ENCODE measurements at places on chromosomes 3 and 15.

DNA sequence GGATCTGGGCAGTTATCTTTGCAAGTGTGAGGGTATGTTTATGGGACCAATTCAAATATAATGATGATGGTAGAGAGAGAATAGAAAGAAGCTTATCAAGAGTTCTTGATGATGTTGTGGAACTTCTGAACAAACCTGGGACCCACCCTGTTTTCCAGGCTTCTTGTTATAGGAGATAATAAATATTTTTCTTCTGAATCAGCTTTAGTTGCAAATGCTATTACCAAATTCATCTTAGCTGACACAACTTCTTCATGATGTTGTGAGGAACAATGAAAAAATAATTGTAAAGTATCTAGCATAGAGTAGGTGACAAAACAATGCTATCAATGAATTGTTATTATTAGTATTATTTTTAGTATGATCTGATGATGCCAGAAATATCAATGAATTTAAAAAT lies 43.5 kb upstream of the PTX3 start:
- no peak for DNase-seq

GRCh38 chr3:65146179-65146578 lies 458.4 kb upstream of the ADAMTS9 start:
- peak; percentile 34 for DNase-seq

GRCh38 chr15:27958911-27959578 lies 140.1 kb downstream of the OCA2 start:
- peak; percentile 67 for DNase-seq

GRCh38 chr3:98732286-98733052 lies 30.7 kb upstream of the ST3GAL6 start:
- DNase-seq, result peak; percentile 36

- DNase-seq, result peak; percentile 95
Measured at GRCh38 chr3:73603762-73604171, 21.0 kb downstream of the PDZRN3 start.

DNA sequence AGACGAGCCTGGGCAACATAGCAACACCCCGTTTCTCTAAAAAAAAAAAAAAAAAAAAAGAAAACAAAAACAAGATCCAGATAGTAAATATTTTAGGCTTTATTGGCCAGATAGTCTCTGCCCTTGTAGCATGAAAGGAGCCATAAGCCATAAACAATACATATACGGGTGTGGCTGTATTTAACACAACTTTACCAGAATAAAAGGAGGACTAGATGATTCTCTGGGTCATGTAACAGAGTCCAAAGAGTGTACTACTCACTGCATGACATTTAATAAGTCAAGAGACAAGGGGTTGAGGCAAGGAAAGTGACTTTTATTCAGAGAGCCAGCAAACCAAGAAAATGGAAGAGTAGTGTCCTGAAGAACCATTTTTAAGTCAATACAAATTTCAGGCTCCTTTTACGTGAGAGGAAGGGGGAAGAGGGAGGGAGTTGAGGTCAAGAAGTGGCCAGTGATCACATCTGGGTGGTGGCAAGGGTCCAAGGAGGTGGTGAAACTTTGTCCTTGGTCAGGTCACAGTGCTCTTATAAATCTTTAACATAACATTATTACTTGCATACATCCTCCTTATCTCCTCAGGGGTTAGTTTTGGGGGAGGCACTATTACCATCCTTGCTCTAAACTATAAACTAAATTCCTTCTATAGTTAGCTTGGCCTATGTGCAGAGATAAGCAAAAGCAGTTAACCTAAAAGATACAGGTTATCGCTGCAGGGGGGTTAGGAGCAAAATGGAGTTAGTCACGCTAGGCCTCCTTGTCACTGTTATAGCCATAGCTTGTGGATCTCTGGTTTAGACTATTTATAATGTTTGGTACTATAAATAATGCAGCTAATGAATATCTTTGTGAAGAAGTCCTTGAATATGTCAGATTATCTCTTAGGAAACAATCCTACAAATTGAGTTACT lies 46.1 kb downstream of the METTL6 start:
- DNase-seq, result no peak

DNA sequence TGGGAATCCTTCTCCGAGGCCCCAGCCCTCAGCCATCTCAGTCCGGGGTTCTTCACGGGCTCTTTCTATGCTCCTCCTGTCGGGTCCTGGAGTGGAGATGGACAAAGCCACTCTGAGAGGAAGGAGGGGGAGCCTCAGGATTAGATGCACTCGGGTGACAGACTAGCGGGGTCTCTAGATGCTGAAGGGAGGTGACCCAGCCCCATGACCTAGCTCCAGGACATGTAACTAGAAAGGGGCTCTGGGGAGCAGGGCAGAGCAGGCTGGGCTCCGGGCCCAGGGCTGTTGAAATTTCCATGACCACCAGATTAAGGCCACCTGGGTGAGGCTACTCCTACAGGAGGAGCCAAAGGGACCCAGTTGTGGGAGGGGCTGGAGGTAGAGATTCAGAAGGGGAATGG lies 14.8 kb upstream of the SKIC8 start:
- DNase-seq, result no peak

GRCh38 chr3:133463347-133463860 lies 63.5 kb downstream of the BFSP2 start:
- DNase-seq, result no peak

GRCh38 chr3:131081224-131081623 lies 54.5 kb downstream of the NEK11 start:
- DNase-seq, result no peak

GRCh38 chr15:48413304-48413703 lies 82.1 kb downstream of the DUT start:
- DNase-seq, result peak; percentile 78

- DNase-seq, result no peak
Measured at GRCh38 chr3:13879946-13880810, at the start of gene WNT7A. Gene WNT7A, minus strand, starts transcription at chr3:13880071. Its CDS starts 255 bp downstream, at chr3:13879816.

GRCh38 chr3:31132132-31132769 lies 237.8 kb upstream of the GADL1 start:
- peak; percentile 34 for DNase-seq

- peak; percentile 6 for DNase-seq
Measured at GRCh38 chr15:93614386-93615104, 525.5 kb upstream of the RGMA start.

- DNase-seq, result no peak
Measured at GRCh38 chr3:11636394-11636770, 7.3 kb downstream of the VGLL4 start.

DNA sequence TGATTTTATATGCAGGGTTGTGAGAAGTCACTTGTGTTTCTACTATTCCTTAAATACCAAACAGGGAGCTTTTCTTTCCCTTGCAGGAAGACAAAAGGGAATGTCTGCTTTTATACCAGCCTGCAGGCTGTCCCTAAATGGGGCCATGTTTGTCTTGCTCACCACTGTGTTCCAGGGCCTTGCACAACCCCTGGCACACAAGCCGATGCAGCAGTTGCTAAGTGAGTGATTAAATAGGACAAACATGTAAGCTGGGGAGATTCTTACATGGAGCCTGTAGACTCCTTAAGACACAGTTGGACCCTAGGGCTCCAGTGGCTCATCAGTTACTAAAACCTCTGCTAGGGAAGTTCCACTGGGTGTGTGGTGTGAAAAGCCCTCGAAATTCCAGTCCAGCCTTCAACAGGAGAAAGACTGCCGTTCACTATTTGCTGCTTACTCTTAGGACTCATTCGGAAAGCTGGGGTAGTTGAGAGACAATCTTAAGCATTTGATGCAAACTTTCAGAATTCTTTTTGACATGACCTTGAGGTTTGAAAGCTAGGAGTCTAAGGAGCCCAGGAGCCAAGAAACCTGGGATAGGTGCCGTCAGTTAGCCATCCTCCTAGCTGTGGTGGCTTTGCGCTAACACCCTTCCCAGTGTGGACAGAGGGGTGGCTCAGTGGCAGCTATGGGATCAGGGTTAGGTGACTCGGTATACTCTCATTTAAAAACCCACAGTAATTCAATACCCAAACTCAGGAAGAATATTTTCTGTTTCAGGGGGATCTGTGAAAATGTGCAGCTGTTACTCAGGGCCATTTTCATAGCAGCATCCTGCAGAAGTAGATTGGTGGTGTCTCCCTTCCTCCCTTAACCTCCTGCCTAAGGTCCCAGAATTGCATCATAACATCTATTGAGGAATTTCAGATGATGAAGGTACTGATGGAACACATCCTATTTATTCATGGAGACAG lies 39.1 kb downstream of the SYNM start:
- peak; percentile 26 for DNase-seq

DNA sequence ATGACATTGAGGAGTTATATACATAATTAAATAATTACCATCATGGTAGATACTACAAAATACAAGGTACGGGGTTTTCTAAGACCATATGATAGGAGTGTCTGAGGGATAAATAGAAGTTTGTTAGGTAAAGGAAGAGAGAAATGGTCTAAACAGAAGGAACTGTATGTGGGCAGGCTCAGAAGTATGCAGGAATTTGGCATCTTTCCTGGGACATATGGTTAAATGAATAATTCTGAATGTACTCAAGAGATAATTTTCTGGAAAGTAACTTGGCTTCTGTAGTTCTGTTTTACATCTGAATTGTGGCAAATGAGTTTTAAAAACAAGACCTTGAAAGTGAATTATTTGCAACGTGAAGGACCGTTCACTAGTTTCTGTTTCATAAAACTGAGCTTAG lies 17.5 kb downstream of the LMCD1 start:
- DNase-seq, result peak; percentile 89

DNA sequence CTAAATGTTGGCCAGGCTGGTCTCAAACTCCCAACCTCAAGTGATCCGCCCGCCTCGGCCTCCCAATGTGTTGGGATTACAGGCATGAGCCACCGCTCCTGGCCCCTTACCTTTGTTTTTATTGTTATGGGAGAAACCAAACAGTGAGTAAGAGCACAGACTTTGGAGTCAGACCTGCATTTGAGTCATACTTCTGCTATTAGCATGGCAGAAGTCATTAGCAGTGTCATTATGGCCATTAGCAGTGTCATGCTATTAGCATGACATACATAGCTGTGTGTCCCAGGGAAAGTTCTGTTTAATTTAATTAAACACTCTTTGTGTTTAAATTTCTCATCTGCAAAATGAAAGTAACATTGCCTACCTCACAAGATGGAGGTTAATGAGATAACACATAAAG lies 54.8 kb downstream of the SQOR start:
- DNase-seq, result no peak

DNA sequence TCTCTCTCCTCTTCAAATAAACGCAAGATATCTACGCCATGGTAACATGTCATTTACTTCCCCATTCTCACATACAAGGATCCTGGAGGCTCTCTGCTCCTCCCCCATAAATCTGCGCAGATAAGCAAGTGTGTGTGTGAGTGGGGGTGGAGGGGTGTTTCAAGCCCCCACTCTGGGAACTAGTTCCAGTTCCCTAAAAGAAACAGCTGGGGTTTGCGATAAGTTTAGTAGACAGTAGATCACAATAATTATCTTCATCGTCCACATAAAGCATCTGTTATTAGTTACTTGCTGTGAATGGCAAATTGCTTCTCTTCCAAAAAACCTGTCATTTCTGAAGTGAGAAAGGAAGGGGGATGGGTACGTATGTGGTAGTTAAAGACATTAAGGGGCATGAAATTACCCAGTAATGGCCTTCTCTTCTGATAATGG lies 79.8 kb downstream of the RBPMS2 start:
- DNase-seq, result no peak

DNA sequence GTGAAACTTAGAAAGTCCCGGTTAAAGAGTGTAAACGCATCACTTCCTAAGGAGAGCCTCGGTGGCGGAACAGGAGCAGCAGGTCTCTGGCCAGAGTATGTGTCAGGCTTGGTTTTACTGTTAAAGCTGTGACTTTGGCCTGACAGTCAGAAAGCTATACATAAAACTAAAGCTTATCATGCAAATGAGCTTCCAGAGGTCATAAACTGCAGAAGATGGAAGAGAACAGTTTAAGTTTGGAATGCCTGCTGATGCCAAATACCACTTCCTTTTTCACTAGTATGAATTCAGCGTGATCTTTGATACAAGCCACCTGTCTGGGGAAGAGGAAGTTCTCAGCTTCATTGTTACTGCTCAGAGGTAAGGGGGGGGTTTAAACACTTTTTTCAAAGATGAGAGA lies 125.1 kb upstream of the CTDSPL start:
- DNase-seq, result no peak

DNA sequence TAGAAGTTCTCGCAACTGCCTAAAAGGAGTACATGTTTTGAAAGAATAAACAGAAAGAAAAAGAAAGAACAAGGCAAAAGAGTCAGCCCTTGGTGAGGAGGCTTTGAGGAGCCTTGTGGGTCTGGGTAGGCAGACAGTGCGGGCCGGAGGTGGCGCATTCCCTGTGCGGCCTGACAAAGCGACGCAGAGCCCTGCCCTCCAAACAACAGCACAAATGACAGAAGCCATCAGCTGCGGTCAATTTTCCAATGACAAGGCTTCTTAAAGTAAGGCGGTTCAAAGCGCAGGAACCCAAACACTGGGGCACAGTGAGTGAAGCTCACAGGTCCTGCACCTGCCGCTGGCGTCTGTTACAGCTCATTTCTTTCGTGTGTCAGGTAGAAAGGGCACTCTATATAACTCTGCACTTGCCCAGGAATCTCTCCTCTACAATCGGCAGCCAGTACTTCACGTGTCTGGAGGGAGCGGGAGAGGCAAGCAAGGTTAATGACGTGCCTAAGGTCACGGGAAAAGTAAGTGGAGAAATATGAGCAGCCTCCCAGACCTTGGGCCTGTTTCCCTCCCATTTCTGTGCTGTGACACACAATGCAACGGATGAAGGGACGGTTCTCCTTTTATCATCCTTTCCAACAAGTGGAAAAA lies 178.1 kb downstream of the OPA1 start:
- DNase-seq, result no peak

- DNase-seq, result no peak
Measured at GRCh38 chr15:96893159-96893906, 562.8 kb downstream of the NR2F2 start.

GRCh38 chr15:98568382-98569017 lies 79.8 kb upstream of the IGF1R start:
- no peak for DNase-seq

GRCh38 chr3:106183762-106184391 lies 315.1 kb upstream of the CBLB start:
- DNase-seq, result peak; percentile 39

- peak; percentile 36 for DNase-seq
Measured at GRCh38 chr3:132180337-132180791, 136.8 kb upstream of the ACP3 start.

- no peak for DNase-seq
Measured at GRCh38 chr3:149809699-149810098, 3.3 kb upstream of the RNF13 start.

DNA sequence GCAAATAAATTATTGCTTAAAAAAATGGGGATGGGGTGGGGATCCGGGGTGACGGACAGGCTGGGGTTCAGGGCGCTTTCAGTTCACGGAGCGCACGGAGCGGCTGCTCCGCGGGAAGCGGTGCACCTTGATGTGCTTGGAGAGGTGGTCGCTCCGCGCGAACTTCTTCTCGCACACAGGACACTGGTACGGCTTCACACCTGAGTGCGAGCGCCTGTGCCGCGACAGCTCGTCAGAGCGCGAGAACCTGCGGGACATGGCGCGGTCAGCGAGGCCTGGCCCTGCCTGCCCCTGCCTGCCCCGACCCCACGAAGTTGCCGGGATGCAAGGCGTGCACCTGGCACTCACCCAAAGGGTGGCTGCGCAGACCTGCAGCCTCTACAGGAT lies 13.6 kb downstream of the KLF15 start:
- DNase-seq, result no peak

- no peak for DNase-seq
Measured at GRCh38 chr3:168883145-168883544, 780.4 kb downstream of the MECOM start.

- no peak for DNase-seq
Measured at GRCh38 chr15:81092559-81092902, 41.5 kb upstream of the CFAP161 start.

- no peak for DNase-seq
Measured at GRCh38 chr15:60373327-60373726, 24.5 kb downstream of the ANXA2 start.

- DNase-seq, result no peak
Measured at GRCh38 chr15:68447976-68448755, 16.2 kb upstream of the ITGA11 start.

GRCh38 chr15:77907824-77908751 lies 169.4 kb downstream of the TBC1D2B start:
- peak; percentile 77 for DNase-seq
